ENCODE measurements at places on chromosomes 7 and 10.

DNA sequence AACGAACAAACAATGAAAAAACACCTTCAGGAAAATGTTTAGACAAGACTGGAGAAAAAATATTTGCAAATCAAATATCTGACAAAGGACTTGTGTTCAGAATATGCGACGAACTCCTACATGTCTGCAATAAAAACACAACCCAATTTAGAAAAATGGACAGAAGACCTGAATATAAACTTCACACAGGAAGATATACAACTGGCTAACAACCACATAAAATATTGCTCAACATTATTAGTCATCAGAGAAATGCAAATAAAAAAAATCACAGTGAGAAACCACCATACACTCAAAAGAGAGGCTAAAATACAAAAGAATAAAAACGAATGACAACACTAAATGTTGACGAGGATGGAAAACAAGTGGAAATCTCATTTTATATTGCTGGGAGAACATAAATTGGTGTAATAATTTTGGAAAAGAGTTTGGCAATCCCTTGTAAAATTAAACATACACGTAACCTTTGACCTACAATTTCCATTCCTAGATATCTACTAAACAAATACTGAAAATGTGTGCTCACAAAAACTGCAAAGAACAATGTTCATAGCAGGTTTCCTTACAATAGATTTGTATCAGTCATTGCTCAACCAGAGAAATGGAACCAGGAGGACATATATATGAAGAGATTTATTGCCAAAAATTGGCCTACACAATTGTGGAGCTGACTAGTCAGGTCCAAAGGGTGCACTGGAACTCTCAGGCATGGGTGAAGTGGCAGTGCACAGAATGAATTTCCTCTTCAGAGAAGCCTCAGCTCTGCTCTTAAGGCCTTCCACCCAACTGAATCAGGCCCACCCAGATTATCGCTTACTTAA, 82.9 kb upstream of the OGDHL start:
- no peak for DNase-seq

GRCh38 chr7:112001091-112001826, 204.9 kb downstream of the DOCK4 start:
- no peak for DNase-seq

DNA sequence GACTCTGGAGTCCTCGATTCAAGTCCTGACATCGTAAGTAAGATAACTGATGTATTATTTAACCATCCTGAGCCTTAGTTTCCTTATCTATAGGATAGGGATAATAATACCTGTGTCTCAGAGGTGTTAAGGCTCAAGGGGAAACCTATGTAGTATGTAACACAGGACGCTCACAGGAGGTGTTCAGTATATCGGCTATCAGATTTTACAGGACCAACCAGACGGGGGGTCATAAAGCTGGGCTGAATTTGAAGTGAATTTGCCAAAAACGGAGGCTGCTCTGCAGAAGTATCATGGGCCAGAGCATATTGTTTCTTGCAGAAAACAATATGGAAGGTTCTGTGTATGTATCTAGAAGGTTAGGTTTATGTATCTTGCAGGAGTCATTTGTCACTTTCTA, 11.1 kb upstream of the ZNF282 start:
- DNase-seq, result no peak

DNA sequence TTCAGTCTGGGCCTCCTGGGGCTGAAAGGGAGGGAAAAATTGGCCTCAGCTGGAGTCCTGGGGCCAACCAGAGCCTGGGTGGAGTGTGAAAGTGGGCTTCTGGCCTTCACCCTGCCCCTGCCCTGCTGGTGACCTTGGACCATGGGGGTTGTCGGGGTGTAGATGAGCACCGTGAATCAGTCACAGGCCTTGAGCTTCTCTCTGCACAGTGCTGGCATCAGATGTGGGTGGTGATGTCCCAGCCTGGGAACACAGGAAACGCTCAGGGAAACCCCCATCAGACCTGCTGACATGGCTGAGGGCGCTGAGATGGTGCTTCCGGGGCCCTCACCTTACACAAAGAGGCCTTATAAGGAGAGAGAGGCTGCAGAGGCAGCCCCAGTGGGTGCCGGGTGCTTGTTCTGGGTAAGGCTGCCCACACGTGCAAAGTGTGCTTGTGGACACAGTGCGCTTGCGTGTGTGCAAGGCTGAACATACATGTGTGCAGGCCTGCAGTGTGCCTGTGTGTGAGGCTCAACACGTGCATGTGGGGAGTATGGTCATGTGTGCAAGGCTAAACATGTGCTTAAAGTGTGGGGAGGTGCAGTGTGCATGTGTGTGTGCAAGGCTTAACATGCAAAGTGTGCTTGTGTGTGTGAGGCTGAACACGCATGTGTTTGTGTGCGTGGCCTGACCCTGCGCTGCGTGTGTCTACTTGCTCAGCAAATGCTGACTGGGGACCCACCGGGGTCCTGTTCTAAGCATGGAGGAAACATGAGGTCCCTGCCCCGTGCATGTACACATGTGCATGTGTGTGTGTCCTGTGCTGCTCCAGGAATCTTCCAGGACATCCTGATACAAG, 6.5 kb downstream of the ARPC1B start:
- DNase-seq, result peak; percentile 96

DNA sequence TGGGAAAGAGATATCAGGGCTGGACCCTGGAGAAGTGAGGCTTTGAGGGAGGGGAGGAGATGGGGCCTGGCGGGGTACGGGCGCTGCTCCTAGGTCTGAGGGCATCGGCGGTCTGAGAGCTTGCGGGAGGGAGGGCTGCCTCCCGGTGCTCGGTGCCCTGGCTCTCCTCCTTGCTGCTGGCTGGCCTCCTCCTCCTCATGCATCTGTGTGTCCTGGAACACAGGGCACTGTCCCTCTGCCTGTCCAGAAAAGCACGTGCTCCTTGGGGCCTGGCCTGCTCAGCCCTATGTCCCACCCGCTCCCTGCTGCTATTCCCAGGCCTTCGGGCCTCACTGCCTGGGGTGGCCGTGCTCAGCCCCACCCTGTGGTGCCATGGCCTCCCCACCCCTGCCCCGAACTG, 166.9 kb downstream of the RNF216 start:
- no peak for DNase-seq

DNA sequence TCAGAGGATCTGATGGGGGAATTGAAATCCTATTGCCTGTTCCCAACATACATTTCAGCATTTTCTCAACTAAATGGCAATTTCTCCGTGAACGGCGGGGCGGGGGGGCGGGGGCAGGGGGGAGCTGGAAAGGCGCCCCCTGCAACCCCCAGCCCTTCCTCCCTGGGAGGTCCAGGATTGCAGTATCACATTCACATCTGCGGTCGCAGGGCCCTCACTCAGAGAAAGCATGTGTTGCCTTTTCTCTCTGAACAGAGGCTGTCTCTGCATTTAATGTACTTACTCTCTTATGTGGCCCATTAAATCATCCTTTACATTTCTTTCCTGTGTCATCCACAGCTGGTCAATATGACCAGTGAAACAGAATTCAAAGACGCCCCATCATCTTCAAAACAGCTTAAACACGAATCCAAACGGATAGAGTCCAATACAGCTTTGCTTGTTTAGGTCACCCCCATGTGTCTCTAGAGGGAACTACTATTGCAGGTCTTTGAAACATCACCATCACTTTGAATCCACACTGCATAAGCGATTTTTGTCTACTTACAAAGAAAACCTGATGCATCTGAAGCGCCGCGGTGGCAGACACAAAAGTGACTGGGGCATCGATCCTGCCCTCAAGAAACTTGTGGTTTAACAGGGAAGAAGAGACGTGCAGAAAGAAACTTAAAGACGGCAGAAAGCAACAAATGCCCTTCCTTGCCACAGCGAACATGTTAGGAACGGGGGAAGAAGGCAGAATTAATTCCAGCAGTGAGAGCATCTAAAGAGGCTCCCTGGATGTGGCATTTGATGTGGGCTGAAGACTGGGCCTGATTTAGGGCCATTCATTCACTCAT, 17.0 kb upstream of the ECHDC3 start:
- DNase-seq, result peak; percentile 16

- DNase-seq, result no peak
These were observed 67.5 kb upstream of the C10orf90 start for GRCh38 chr10:126738001-126738400.

DNA sequence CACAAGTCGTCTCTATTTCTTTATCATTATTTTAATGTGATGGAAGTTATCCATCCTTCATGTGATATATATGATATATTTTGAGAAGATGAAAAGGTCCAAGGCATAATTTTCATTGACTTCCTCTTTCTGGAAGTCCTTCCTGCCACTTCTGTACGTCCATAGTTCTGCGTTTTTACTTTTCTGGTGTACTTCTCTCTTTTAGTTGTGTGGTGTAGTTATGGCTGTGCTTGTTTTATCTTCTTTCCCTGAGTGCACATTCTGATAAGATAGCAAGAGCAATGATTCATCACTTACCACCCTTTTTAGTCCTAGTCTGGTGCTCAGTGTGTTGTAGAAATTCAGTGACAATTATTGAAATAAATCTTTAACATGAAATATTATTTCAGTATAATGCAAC, 231.3 kb upstream of the FERD3L start:
- no peak for DNase-seq

GRCh38 chr10:11446864-11447263, 164.6 kb downstream of the USP6NL start:
- no peak for DNase-seq

GRCh38 chr10:123462246-123462645, 203.9 kb upstream of the GPR26 start:
- no peak for DNase-seq

GRCh38 chr7:68319061-68319460, 1279.2 kb upstream of the AUTS2 start:
- DNase-seq, result no peak

- no peak for DNase-seq
These were observed 75.5 kb downstream of the LRMDA start for GRCh38 chr10:75506930-75507329.

- no peak for DNase-seq
These were observed 69.0 kb downstream of the CFAP46 start for GRCh38 chr10:132873395-132873794.

- DNase-seq, result peak; percentile 21
These were observed 59.0 kb downstream of the PALD1 start for GRCh38 chr10:70537398-70538194.

DNA sequence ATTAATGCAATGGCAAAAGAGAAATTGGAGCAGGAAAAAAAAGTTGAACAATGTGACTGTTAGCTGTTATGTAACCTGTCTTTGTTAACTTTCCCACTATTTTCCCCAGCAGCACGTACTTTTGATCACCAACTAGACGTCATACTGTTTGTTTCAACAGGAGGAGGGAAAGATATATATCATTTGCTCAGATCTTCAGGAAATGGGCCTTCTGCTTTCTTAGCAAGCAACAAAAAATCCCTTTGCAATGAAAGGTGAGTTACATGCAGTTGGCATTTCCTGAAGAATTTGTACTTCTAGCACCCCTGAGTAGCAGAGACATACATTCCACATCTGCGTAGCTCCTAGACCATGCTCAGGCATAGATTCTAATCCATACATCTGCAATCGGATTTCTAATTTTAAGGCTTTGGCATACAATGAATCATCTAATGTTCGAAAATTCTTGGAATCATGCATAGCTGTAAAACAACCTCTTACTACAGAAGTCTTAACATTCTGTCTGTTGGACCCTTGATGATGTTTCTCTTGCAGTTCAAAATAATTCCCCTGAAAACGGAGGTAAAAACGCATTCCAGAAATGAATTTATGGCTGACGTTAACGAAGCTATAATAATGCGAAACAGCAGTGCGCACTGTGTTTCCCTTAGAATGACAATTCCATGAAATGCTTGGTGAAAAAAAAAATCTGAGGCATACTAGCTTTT, 286.9 kb upstream of the MGMT start:
- DNase-seq, result no peak

- DNase-seq, result peak; percentile 33
These were observed 1.9 kb downstream of the INA start for GRCh38 chr10:103278862-103279298.

GRCh38 chr10:49595003-49595712, 15.0 kb upstream of the SLC18A3 start:
- no peak for DNase-seq

- no peak for DNase-seq
These were observed 159.8 kb downstream of the PIP4K2A start for GRCh38 chr10:22554461-22555182.

DNA sequence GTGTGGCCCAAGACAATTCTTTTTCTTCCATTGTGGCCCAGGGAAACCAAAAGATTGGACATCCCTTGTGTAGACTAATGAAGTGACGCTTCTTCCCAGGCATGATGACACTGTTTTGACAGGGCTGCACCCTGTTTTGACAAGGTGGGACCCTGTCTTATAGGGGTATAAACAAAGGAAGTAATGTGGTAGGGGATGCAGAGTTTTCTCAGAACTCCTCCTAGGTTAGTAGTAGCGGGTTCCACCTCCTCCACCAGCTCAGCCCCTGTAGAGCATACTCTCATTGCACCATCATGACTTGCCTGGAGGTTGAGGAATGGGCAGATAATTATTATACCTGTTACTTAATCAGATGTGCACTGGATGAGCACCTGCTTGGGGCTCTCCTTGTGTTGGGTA, 123.1 kb downstream of the CCNY start:
- no peak for DNase-seq

GRCh38 chr7:101535351-101535751, 93.7 kb downstream of the MYL10 start:
- DNase-seq, result no peak

- DNase-seq, result no peak
These were observed 665.6 kb downstream of the MAGI2 start for GRCh38 chr7:78787854-78788253.

GRCh38 chr7:136056651-136057231, 79.6 kb upstream of the MTPN start:
- DNase-seq, result no peak

GRCh38 chr7:105691680-105692564, 110.6 kb upstream of the EFCAB10 start:
- DNase-seq, result peak; percentile 56

DNA sequence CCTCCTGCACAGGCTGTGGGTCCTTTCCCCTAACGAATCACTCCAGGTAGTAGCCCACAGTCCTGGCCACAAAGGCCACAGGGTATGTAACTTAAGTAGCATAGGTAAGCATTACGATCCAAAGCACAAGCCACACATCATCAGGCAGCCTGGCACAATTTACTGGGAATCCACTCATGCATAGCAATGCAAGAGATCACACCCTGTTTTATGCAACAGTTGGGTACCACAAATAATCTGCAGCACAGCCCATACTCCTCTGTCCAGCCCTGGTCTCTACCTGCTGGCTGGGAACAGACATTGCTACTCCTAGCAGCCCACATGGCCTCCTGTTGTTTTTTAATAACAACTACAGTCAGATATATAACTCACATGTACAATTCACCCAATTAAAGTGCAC, 34.3 kb downstream of the SRPK2 start:
- DNase-seq, result no peak

GRCh38 chr10:109987452-109988211, 20.2 kb upstream of the ADD3 start:
- DNase-seq, result no peak

GRCh38 chr7:91826377-91826776, 54.1 kb downstream of the MTERF1 start:
- no peak for DNase-seq

- DNase-seq, result no peak
These were observed 5.2 kb downstream of the CPED1 start for GRCh38 chr7:120993553-120994191.

DNA sequence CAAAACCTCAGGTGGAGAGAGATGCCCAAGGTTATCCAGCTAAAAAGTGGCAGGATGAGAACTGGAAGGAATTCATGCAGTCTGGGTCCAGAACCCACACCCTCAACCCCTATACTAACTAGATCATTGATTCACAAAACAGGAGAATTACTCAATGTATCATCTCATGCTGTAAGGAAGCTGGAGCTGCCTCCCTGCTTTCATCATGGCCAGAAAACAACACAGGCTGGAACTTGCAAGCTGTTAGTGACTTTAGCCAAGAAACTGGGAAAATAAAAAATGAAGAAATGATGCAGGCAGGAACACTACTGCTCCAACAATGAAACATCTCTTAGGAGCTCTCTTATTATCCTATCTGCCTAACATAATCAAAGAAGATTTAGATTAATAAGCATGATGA, 619.8 kb upstream of the CELF2 start:
- no peak for DNase-seq

Measured in activated CD4-positive, alpha-beta T cell treated with anti-CD3 and anti-CD28 coated beads, Interleukin-2, amount 50 U/mL, for 16 hours (primary cell).